ENCODE measurements at places on chromosomes 1 and 21.

DNA sequence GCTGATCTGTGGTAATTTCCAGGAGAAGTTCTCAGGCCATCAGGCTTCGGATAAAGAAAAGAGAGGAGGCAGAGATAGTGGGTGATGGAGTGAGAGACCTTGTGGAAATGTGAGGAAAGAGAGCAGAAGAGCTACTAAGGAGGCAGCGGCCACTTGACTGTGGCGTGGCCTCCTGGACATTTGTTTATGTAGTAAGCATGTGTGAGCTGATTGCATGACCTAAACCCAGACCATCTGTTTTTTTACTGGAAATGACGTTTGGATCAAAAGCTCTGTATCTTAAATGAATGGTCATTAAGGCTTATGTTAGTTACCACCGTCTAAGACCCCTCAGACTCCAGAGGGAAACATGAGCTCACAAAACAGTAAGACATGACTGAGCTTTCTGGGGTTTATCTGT, 13.6 kb downstream of the ATP1B1 start:
- no peak for DNase-seq

DNA sequence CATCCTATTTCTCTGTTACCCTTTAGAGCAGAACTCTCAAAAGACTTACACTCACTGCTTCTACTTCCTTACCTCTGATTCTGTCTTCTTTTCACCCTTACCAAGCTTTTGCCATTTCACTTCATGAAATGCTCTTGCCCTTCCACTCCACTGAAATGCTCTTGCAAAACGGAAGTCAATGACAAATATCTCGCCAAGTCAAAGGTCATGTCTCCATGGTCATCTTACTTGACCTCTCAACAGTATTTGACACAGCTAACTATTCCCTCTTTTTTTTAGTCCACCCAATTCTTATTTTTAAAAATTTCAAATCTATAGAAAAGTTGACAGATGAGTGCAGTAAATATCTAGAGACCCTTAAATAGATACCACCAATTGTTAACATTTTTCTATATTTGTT, 107.7 kb downstream of the OLFML2B start:
- DNase-seq = no peak

DNA sequence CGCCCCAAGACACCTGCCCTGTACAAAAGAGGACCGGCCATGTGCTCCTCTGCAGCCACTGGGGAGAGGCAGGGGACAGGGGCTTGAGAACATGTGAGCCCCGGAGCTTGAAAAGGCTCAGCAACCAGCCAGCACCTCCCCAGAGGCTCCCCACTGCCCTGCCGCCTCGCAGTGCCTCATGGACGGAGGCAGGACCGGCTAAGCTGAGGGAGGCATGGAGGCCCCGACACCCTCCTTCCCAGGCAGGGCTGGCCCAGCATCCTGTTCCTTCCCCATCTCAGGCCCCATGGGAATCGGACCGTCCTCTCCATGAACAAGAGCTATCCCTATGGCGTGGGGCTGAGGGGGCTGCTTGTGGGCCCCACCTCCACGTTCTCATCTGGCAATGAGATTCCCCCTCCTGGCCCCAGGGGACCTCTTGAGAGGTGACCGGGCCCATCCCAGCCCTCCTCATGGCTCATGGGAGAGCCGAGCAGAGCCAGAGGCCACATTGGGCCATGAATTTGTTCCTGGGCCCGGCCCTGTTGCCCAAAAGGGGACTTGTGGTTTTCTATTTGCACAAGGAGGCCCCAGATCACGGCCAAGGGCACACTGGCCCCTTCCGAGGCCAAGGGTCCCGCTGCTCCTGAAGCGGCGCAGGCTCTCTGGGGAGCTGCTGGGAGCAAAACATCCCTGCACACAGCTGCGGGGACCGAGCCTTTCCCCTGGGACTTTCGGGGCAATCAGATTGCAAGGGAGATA, 65.2 kb upstream of the ARHGEF16 start:
- DNase-seq = no peak

GRCh38 chr1:225410036-225410435, 17.8 kb downstream of the LBR start:
- no peak for DNase-seq

GRCh38 chr1:151596166-151596953, 15.5 kb upstream of the SNX27 start:
- DNase-seq = peak; percentile 89

GRCh38 chr1:33175865-33176264, 6.0 kb downstream of the TRIM62 start:
- DNase-seq = no peak

DNA sequence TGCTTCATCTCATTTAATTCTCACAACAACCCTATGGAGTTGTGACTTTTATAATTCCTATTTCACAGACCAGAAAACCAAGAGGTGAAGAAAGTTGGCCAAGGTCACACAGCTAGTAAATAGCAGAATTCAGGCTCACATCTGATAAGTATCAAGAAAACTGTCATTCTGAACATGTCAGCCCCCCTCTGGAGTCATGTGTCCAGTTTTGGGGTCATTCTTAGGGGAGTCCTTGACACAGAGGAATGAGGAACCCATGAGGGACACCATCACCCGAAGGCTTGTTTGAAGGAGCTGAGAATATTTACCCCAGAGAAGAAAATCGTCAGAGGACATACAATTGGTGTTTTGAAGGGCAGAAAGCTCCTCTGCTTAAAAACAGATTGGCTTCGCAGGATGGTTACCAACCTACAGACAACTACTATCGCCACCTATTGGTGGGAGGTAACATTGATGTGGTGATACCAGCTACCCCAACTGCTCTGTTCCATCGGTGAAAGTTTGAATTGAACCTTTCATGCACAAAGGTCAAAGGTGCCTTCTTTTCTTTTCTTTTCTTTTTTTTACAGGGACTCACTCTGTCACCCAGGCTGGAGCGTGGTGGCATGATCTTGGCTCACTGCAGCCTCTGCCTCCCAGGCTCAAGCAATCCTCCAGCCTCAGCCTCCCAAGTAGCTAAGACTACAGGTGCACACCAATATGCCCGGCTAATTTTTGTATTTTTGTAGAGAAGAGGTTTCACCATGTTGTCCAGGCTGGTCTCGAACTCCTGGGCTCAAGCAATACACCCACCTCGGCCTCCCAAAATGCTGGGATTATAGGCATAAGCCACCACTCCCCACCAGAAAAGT, 31.3 kb downstream of the NCMAP start:
- DNase-seq = peak; percentile 69

DNA sequence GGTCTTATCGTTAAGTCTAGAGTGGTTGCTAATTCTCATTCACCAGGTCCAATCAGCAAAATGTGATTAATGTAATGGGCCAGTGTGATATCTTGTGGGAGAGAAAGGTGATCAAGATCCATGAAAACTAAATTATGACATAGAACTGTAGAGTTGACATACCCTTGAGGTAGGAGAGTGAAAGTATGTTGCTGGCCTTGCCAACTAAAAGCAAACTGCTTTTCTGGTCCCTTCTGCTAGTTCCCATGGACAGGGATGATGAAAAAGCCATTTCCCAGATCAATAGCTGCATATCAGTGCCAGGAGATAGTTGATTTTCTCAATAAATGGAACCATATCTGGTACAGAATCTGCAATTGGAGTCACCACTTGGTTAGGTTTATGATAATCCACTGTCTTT, 65.8 kb downstream of the FH start:
- DNase-seq = no peak

DNA sequence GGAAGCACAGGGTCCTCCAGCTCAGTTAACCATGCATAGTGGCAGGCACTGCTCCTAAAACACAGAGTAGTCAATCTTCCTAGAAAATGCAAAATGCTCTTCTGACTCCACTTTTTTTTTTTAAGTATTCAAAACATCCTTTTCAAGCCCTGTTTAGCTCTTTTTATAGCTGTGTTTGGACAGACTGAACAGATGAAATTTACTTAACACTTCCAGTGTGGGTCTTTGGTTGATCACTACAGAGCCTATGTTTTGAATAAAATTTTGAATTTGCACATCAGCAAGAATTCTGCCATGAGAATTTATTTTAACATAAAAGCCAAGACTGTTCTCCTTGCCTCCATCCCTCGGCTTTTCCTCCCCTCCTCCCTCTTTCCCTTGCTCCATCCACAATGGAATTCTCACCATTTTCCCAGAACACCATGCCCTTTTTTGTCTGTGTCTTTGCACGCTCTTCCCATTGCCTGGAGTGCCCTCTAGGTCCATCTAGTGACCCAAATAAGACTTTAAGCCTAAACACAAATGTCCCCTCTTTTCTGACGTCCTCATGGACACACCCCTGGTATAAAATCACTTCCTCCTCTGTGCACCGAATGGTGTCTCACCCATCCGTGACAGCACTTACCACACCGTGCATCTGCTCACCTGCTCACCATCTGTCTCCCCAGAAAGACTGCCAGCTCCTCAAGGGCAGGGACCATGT, 24.0 kb upstream of the CPT2 start:
- DNase-seq = peak; percentile 93

DNA sequence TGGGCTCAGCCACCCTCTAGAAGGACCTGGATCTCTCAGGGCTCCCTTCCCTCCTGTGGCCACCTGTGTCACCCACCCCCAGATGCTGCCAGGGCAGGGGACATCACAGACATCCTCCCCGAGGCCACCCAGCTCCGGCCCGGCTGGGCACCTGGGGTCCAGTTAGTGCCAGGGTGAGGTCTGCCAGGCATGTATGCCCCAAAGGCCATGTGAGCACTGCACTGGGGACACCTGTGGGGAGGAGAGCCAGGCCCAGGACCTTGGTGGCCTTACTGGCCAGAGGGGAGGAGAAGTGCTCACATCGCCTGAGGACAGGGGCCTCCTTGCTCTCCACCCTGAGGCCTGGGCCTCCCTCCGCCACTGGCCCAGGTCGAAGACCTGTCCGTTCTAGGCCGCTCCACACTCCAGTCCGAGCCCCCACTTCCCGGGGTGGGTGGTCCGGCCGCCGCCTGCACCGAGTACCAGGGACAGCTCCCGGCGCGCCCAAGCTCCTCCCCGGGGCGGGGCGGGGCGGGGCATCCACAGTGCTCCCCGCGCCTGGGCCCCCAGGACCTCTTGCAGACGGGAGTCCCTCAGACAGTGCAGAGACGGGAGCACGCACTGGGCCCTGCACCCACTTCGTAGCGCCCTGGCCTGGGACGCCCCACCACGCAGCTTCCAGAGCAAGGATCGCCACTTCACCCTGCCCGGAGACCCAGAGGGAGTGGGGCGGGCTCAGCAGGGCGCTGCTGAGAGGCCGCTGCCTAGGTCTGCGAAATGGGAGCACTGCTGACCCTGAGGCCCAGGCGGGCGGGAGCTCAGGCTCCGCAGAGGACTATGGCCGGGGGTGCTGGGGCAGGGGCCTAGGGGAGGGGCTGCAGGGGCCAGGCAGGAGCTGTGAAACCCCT, 34.3 kb upstream of the CCDC27 start:
- no peak for DNase-seq

DNA sequence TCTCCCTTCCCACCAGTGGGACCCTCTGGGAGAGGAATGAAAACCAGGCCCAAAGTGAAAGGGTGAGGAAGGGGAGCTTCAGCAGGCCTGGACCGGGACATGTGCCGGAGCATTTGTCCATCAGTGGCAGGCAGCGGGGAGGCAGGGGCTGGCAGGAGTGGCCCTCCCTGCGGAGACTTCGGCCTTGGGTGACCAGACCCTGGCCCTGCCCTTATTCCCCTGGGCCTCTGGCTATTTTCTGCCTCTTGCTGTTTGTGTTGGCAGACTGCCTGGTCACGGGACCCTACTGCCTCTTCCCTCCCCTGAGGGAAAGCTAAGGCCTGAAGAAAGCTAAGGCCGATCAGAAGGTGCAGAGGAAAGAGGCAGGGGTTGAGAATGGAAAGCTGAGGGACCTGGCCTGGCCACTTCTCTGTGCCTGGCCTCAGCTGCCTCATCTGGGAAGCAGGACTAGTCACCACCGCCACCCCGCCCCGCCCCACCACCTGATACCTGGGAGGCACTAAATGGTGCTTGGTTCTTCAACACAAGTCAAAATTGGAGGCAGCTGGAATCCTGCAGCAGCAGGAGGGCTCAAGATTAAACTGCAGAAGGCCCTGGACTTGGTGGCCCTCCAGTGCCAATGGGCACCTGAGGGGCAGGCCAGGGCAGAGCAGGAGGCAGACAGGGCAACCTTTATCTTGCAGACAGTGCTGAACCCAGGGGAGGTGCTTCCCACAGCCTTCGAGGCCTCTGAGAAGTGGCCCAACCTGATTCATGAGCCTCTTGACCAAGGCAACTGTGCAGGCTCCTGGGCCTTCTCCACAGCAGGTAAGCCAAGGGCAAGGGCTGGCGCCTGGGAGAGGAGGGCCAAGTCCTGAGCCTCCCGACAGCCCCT, 7.9 kb downstream of the TINAGL1 start:
- peak; percentile 78 for DNase-seq

DNA sequence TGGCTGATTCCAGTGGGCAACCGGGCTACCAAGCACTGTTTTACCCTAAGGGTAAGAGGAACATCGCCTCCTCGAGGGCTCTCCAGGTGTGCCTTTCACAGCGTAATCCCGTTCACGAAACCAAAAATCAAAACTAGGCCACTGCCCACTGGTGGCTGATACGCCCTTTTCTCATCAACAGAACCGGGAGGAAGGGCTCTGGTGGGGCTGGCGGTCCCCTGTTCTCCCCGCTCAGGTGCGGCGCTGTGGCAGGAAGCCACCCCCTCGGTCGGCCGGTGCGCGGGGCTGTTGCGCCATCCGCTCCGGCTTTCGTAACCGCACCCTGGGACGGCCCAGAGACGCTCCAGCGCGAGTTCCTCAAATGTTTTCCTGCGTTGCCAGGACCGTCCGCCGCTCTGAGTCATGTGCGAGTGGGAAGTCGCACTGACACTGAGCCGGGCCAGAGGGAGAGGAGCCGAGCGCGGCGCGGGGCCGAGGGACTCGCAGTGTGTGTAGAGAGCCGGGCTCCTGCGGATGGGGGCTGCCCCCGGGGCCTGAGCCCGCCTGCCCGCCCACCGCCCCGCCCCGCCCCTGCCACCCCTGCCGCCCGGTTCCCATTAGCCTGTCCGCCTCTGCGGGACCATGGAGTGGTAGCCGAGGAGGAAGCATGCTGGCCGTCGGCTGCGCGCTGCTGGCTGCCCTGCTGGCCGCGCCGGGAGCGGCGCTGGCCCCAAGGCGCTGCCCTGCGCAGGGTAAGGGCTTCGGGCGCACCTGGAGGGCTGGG, at the start of gene IL6R:
IL6R (plus strand) TSS at position 360 of the 763 bp plus-strand sequence; CDS start at position 647, 287 bp downstream.
- DNase-seq = peak; percentile 64

GRCh38 chr1:222416001-222416791, 131.7 kb downstream of the HHIPL2 start:
- no peak for DNase-seq

- peak; percentile 16 for DNase-seq
Measured at GRCh38 chr1:76390456-76390855, 315.9 kb downstream of the ST6GALNAC3 start.

DNA sequence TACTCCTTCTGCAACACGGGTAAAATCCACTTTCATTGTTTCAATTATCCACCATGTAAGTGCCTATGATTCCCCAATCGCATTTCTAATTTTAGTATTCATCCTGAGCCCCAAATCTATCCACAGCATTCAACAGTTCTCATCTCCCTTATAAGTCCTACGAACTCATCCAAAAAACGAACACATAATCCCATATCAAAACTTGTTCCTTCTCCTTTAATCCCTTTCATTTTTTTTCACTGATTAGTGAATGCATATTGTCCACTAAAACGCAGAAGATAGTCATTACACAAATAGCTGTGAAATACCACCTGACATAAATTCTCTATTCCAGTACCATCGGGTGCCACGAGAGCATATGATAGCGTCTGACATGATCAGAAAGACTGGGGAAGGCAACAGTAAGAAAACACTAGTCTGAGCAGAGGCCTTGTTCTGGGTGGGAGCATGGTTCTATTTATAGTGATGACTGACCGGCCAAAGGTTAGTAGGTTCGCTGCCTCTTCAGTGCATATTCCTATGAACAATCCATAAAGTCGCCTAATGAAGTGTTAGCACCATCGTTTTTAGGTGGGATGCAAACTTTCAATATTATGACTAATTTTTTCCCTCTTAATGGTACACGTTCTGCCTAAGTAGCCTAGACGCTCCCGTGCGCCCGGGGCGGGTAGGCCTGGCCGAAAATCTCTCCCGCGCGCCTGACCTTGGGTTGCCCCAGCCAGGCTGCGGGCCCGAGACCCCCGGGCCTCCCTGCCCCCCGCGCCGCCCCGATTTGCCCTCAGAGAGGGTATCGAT, 648 bp downstream of the ATP5PF start:
- peak; percentile 48 for DNase-seq
